Tibial nerve (tissue), 4 donors: ENCODE measurements at places on chromosomes 7 and 10. TPM values are rescaled to one million over a fixed set of nuclear protein-coding genes. Genes with fewer than 3 reads are reported as not detected.

- DNase-seq: no peak
Measured at GRCh38 chr7:96041171-96041570, 268.8 kb downstream of the DYNC1I1 start.

GRCh38 chr10:95795602-95796001 is 39.6 kb downstream of the ENTPD1 start:
- no peak for DNase-seq

GRCh38 chr7:11760372-11760771 is 71.6 kb downstream of the THSD7A start:
- no peak for DNase-seq

- DNase-seq: no peak
Measured at GRCh38 chr10:16809074-16809718, 8.0 kb downstream of the RSU1 start.

DNA sequence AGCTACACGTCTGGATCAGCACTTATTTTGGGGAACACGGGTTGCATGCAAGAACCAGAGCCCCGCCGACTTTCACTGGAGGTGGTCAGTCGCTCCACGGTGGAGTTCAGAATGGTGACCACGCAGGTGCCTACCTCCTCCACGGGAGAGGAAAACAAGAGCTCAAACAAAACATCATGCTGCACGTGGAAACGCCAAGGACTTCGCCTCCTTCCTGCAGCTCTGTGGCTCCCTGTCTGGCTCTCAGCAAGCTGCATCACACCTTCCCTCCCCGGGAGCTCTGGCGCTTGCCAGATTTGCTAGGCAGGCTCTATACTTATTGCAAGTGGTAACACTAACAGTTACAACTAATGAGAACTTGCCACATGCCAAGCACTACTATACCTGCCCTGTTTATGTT is 26.0 kb downstream of the GSDME start:
- no peak for DNase-seq

GRCh38 chr7:48528646-48529045 is 357.4 kb downstream of the ABCA13 start:
- no peak for DNase-seq

- DNase-seq: peak; percentile 63
Measured at GRCh38 chr10:31620226-31621151, 301.5 kb downstream of the ZEB1 start.

- no peak for DNase-seq
Measured at GRCh38 chr7:129089521-129090212, 34.8 kb upstream of the TNPO3 start.

GRCh38 chr7:72069263-72069662 is 342.9 kb downstream of the CALN1 start:
- DNase-seq: no peak

GRCh38 chr7:8125680-8126444 is 136.1 kb downstream of the ICA1 start:
- no peak for DNase-seq

- DNase-seq: no peak
Measured at GRCh38 chr7:114081606-114082425, 163.0 kb upstream of the PPP1R3A start.

ASIC3 gene
- 5.5 TPM for total RNA-seq

SLC39A12 gene
- total RNA-seq: not detected

RTKN2 gene
- 0.30 TPM for total RNA-seq

ZNF425 gene
- 4.2 TPM for total RNA-seq

POM121L12 gene
- not detected for total RNA-seq

NKX2-3 gene
- not detected for total RNA-seq

PAX4 gene
- total RNA-seq: not detected

FAM200A gene
- 4.8 TPM for total RNA-seq
